T-helper 2 cell treated with Interferon-gamma antibody and Interleukin-4, amounts not matched to agents 100 ng/mL and 5 ng/mL, for 36 hours (primary cell): ENCODE measurements at places on chromosomes 13 and 19. TPM values are rescaled to one million over a fixed set of nuclear protein-coding genes. Genes with fewer than 3 reads are reported as not detected.

The CYSLTR2 gene
- 3.3 and 3.7 TPM in 2 replicates for total RNA-seq

The PIBF1 gene
- total RNA-seq: 20.5 and 24.6 TPM in 2 replicates

The OVOL3 gene
- not detected in 2 replicates for total RNA-seq

The SLC1A6 gene
- total RNA-seq: not detected in 2 replicates

The ZNF728 gene
- not detected in 2 replicates for total RNA-seq

The TTYH1 gene
- 0.80 and 1.1 TPM in 2 replicates for total RNA-seq

The LILRB1 gene
- 0.11 TPM in 1 of 2 replicates, not detected in the other for total RNA-seq

The ADAMTS10 gene
- total RNA-seq: 6.4 and 8.4 TPM in 2 replicates
